Right hindlimb (tissue), 1 donor: ENCODE measurements at places on chromosomes 6 and 20.

DNA sequence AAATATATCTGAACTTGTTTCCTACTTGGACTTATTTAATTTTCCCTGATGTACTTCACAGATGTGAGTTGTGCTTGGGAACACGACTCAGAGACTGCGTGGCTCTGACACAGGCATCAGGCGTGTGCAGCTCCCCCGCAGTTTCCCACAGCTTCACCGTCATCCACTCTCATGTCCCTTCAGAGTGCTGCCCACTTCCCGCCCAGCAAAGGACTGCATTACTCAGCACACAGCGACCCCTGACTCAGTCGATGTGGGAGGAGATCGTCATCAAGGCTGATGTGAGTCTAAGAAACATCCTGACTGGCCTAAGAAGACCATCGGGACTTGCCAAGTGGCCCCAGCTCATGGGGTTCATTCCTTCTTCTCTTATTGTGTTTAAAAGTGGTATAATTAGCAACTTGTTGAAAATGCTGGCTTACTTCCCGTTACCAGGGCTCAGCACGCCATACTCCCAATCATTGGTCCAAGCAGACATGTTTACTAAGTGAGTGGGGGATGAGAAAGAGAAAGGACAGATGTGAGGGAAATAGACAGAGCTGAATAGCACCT is 539.4 kb upstream of the JARID2 start:
- peak; percentile 69 for DNase-seq

GRCh38 chr20:29079769-29080690 is 2177.4 kb upstream of the DEFB115 start:
- DNase-seq, result peak; percentile 20

GRCh38 chr6:34249469-34250261 is 859 bp upstream of the SMIM29 start:
- no peak for DNase-seq

GRCh38 chr20:23049201-23050075 is at the start of gene THBD:
THBD (minus strand) TSS chr20:23049672; CDS start chr20:23049504, 168 bp downstream.
- peak; percentile 70 for DNase-seq

- no peak for DNase-seq
Observed at GRCh38 chr20:41405436-41405835, 38.8 kb upstream of the EMILIN3 start.

- DNase-seq, result no peak
Observed at GRCh38 chr20:4989570-4989969, 11.7 kb downstream of the SLC23A2 start.

GRCh38 chr6:150600010-150600300 is 270 bp downstream of the PLEKHG1 start:
- no peak for DNase-seq

GRCh38 chr6:136470044-136470443 is 80.2 kb downstream of the MAP7 start:
- DNase-seq, result no peak

DNA sequence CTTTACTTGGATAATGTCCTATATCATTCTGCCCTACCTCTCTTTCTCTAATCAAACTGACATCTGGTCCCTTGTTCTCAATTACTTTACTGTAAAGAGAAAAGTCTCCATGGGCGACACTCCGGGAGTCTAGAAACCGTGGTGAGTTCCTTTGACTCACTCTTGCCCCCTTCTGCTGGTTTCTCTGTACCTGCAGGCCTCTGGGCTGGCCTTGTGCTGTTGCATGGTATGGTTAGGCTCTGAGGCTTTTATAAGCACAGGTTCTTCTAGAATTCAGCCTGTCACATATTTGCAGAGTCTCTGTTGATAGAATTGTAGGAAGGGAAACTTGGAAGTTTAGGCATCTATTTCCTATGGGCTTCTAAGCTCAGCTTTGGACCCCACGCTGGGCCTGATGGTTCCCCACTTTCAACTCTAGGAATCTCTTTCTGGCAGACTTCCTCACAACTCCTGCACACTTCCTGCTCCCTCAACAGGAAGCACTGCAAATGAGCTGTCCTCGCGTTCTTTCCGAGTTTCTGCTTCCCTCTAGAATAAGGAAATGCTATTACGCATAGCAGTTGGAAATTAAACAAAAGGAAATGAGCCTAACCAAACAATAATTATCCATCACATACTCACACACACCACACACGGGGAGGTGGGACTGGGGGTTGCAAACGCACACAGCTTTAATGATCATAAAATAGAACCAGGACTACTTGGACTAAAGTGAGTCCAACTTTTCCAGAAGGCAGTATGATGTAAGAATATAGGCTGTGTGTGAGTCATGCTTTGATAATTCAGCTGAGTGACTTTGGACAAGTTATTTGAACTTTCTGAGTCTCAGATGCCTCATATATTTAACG is 683.3 kb downstream of the QKI start:
- peak; percentile 74 for DNase-seq

DNA sequence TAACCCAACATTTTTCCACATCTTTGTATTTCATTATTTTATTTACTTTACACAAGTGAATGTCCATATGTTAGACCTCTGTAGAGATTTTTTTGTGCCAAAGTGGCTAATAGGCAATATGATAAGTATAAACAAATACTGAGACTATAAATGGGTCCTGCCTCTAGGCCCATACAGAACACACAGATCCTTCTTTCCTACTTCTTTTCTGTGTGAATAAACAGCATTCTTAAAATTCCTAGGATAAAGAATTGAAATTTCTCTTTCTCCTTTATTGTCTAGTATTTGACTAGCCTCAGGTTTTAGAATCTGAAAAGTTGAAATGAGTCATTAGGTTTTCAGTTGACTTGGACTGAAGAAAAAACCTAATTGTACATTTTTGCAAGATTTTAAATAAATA is 46.3 kb upstream of the HS3ST5 start:
- no peak for DNase-seq

DNA sequence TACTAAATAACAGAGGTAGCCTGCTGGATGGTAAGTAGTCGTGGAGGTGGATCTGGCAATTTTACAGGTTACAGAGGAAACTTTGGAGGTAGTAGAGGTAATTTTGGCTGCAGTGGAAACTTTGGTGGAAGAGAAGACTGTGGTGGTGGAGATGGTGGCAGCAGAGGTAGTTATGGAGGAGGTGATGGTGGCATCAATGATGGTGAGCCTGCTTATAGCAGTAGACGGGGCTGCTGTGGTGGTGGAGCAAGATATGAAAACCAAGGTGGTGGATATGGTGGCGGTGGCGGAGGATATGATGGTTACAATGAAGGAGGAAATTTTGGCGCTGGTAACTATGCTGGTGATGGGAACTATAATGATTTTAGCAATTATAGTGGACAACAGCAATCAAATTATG is 15.3 kb downstream of the RAB5IF start:
- no peak for DNase-seq
